ENCODE measurements at places on chromosomes 11 and 22.

DNA sequence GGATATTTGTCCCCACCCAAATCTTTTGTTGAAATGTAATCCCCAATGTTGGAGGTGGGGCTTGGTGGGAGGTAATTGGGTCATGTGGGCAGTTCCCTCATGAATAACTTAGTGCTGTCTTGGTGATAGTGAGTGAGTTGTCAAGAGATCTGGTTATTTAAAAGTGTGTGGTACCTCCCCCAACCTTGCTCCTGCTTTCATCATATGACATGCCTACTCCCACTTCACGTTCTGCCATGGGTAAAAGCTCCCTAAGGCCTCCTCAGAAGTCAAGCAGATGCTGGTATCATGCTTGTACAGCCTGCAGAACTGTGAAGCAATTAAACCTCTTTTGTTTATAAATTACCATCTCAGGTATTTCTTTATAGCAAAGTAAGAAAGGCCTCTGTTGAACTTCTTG lies 30.6 kb downstream of the AAMDC start:
- DNase-seq, result no peak

DNA sequence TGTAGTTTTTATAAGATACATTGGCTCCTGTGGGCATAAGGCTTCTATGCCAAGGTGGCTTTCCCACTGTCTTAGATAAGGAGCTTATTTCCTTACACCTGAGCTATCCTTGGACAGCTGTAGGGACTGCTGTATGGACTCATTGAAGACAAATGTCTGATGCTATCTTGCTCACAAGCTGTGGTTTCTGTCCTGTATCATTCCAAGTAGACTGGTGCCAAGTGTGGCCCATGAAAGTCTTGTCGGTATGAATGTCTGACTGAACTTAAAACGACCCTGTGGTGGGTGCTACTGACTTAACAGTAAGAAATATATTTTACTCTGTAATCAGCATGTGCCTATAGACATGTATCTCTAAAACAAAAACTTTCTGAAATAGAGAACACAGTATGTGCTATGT lies 45.0 kb downstream of the LARGE2 start:
- DNase-seq, result no peak

GRCh38 chr11:6900327-6900999 lies 8.2 kb upstream of the OR2D2 start:
- DNase-seq, result no peak

GRCh38 chr22:27488456-27489177 lies 312.9 kb downstream of the MN1 start:
- DNase-seq, result no peak

DNA sequence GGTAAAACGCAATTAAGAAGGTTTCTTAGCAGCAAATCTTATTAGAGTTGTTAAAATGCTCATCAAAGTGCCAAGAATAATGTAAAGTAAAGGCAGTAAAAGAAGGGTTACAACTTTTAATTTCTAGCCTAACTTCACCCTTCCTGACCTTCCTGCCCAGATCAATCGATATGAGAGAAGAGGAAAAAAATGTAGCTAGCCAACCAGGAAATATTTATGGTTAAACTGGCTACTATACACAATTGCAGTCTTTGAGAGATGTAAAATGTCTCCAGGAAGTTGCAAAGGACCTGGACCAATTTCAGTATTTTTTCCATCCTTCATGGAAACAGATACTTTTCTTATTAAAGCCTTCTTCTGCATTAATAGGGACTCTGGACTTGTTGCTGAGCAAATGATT lies 141.8 kb upstream of the CCDC90B start:
- DNase-seq, result no peak

DNA sequence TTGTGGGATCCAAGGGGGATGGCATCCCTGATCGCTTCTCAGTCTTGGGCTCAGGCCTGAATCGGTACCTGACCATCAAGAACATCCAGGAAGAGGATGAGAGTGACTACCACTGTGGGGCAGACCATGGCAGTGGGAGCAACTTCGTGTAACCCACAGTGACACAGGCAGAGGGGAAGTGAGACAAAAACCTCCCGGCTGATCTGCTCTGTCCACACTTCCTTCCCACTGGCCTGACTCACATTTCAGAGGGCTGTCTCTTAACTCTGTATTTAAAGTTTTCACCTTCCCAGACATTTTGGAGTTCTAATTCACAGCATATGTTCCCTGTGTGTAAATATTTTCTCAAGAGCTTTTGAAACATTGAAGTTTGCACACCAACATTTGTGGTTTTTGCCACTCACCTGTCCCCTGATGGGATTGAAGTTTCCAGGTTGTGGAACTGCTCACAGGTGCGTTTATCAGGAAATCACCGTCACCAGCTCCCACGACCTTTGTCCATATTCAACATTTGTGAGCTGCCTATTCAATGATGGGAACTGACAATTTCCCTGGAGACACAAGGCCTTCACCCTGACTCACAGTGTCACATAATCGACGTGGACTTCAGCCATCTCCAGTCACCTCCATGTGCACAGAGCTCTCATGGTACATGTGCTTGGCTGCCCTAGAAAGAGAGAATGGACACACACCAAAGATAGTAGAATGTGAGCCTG lies 99.2 kb downstream of the VPREB1 start:
- no peak for DNase-seq

DNA sequence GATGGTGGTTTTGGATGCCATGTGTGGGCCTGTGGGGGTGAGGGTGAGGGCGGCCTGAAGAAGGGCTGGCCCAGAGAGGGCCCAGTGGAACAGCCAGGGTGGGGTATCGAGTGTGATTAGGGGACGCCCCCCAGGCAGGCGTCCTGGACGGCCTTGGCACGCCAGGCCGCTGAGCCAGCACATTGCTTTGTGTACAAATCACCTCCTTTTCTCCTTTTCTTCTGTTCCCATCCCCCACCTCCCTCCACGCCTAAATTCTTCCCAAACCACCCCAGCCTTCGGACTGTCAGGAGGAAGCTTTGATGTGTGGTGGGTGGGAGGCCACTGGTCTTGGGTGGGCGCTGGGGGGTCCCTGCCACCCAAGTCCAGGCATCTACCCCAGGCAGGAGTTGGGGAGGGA lies 7.8 kb upstream of the CD248 start:
- DNase-seq, result no peak

Measured in activated T-helper 9 cell treated with anti-CD3 and anti-CD28 coated beads, Interleukin-2, amount 50 U/mL, for 16 hours (primary cell).